Myocyte (in vitro differentiated cells): ENCODE measurements at places on chromosomes 5 and 9. TPM values are rescaled to one million over a fixed set of nuclear protein-coding genes. Genes with fewer than 3 reads are reported as not detected.

- peak; percentile 31 for DNase-seq
Measured at GRCh38 chr9:101562966-101563365, 29.3 kb downstream of the RNF20 start.

GRCh38 chr5:864492-865167 is 13.8 kb upstream of the ZDHHC11 start:
- no peak for DNase-seq

GRCh38 chr9:115671236-115671962 is 482.2 kb upstream of the PAPPA start:
- no peak for DNase-seq

GRCh38 chr5:155729684-155730059 is 597.3 kb upstream of the SGCD start:
- no peak for DNase-seq

- DNase-seq = no peak
Measured at GRCh38 chr9:70525519-70525918, 111.1 kb upstream of the KLF9 start.

- no peak for DNase-seq
Measured at GRCh38 chr9:77785341-77785740, 137.2 kb upstream of the GNA14 start.

The PDLIM4 gene
- 220 and 230 TPM in 2 replicates for total RNA-seq

DNA sequence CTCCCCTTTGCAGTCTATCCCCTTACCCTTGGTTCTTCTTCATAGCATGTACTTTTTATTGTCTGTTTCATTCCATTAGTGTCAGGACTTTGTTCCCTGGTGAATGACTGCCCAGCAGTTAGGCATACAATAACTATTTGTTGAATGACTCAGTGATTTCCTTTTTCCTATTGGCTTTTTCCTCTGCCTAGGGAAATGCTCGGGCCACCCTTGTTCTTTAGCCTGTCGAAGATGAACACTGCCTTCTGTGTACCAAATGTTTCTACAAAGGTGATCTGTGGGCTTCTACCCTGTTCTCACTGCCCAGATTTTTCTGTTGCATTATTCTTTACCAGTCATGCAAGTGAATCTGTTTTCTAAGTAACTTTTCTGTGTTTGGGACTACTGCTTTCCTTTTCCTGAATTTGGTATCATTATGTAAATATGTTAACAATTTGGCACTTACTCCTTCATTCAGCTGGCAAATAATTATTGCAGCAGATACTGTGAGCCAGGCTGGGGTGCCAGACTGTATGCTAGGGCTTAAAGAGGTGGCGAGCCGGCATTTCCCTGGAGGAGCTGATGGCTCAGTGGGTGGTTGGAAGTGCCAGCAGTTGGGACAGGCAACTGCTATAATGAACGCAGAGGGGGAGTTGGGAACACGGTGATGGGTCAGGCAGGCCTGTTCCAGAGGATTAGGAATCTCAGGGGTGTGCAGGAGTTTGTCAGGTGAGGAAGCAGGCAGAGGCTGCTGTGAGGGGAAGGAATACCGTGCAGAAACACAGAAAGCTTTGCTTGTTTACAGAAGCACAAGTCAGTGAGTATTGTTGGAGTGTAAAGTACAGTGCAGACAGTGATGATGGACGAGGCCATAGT is 30.6 kb downstream of the KDM4C start:
- DNase-seq = peak; percentile 15

DNA sequence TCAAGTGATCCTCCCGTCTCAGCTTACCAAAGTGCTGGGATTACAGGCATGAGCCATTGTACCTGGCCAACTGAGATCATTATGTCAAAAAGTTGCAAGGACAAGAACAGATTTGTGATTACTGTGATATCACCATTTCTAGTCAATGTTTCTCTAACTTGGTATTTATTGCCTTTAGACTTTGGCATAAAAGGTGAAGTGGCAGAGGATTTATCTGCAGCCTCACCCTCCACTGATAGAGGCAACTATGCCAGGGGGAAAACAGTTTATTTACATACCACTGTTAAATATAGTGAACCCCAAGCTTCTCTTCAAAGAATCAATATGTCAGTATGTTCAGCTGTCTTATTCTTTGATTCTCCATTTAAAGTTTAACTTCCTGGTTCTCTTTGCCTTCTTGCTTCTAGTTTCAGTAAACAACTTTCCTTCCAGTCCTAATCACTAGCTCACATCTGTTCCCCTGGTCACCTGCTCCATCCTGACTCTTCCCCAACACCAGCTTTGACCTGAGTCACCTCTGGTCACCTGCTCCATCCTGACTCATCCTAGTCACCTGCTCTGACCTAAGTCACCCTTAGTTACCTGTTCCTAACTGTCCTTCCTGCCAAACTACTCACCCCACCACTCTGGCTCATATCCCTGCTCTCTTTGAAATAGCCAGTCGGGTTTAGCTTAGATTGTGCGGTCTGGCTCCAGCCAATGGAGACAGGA is 29.9 kb downstream of the SEMA6A start:
- DNase-seq = no peak
